ENCODE measurements at places on chromosomes 1 and 21.

- DNase-seq: no peak
Measured at GRCh38 chr1:94230920-94231319, 6.5 kb downstream of the ARHGAP29 start.

GRCh38 chr1:17259233-17259873, 10.5 kb downstream of the PADI3 start:
- no peak for DNase-seq

DNA sequence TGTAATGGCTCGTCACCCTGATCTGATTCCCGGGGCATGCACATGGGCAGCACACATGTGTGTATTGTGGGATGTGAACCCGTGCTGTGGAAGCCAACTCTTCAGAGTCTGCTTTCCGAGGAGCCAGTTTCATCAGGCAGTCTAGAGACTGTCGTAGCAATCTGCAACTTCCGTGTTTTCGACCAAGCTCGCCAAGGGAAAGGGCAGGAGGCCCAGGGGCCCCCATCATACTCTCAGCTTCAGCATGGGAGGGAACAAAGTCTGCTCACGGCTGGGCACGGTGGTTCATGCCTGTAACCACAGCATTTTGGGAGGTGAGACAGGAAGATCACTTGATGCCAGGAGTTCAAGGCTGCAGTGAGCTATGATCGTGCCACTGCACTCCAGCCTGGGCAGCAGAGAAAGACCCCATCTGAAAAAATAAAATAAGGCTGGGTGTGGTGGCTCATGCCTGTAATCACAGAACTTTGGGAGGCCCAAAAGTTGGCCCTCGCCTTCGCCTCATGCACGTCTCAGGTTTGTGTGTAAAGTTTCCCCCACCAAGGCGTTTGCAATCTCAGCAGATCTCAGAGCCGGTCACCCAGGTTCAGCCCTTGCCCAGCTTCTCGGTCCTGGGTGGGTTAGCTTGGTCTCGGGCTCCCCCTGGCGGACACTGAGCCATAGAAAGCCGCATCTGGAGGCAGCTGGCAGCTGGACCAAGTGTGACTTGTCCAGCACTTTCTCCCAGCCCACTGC, 48.5 kb upstream of the SLC25A33 start:
- DNase-seq: peak; percentile 3

DNA sequence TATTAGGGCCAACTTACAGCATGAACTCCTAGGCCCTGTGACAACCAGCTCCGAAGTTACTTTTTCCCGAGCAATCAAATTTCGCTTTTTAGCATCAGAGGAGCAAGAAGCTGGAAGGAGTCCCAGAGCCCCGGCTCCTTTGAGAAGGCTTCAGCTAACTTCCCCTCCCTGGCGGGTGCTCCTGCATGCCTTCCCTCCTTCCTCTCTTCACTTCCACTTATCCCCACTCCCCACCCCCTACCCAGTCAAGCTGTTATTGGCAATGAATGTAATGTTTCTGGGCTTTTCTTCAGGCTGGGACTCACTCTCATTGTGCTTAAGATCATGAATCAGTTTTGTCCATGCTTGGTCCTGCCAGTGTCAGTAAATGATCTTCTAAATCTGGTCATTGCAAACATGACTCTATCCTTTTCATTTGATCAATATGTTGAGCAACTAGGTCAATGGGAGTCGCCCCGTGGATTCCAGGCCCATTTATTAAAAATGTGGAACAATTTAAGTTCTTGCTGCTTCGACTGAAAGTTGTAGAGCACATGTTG, 94.5 kb upstream of the TSPAN2 start:
- no peak for DNase-seq

- no peak for DNase-seq
Measured at GRCh38 chr21:38982096-38982495, 176.4 kb downstream of the ETS2 start.

DNA sequence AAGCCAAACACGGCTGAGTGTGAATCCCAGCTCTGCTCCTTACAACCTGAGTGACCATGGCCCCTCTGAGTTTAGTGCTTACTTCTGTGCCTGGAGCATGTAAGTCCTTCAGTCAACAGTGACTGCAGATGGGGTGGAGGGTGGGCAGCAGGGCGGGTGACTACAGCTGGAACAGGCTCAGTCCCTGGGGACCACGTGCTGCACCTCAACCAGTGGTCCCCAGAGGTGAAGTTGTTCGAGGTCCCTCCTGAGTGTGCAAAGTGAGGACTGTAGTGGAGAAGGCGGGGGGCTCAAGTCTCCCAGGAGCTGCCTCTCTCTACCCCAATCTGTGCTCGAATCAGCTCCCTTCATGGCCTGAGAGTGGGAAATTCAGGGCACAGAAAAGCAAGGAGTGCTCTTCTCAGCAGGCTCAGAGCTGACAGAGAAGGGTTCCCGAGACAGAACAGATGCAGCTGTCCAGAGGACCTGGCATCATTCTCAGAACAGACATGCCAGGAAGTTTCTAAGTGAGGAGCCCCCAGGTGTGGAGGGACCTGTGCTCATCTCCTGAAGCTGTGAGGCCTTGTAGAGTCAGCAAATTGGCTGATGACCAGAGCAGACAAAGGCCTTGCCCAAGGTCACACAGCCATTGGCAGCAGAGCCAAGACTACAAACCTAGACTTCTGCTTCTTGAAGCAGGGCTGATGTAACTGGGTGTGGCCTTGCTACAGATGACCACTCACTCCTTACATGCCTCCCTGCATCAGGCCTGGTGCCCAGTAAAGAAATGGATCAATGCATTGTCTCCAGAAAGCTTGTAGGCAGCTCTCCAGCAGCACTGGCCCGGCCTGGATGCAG, 61.7 kb upstream of the EDN2 start:
- no peak for DNase-seq

DNA sequence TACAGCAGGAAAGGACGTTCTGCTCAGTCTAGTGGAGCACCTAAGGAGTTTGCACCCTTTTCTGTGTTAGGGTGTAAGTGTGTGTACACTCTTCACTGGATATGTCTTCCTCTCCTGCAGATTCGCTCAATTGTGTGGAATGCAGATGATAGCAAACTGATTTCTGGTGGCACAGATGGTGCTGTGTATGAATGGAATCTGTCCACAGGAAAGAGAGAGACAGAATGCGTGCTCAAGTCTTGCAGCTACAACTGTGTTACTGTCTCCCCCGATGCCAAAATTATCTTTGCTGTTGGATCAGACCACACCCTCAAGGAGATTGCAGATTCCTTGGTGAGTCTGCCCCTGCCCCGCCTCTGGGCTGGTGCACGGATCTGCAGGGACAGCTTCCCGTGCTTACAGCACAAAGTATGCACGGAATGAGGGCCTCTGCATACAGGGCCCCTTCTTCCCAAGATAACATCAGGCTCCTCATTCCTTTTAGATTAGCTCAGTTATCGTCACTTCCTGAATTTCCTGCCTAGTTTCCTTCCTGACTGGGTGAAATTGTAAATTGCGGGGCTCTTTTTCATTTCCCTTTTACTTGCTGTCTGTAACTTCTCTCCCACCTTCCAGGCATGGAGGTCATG, 34.6 kb downstream of the CFAP57 start:
- DNase-seq: peak; percentile 98

DNA sequence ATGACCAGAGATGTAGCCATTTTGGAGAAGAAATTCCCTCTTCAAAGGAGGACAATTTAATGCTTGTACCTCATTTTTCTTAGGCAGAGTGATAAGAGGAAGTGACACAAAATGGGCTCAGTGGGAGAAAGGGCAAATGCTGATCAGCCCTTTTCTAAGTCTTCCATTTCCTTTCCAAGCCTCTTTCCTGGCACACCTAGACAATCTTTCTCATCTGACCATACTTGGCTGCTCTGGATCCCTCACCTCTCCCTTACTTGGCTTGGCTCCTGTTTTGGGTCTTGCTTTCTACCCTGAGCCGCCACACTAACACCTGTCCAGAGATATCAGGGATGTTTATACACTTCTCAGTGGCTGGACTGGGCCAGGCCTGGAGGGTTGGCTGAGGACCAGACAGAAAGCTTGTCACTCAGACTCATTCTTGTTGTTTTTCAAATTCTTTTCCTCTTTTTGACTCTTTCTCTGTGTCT, 13.1 kb downstream of the TXNIP start:
- DNase-seq: no peak

DNA sequence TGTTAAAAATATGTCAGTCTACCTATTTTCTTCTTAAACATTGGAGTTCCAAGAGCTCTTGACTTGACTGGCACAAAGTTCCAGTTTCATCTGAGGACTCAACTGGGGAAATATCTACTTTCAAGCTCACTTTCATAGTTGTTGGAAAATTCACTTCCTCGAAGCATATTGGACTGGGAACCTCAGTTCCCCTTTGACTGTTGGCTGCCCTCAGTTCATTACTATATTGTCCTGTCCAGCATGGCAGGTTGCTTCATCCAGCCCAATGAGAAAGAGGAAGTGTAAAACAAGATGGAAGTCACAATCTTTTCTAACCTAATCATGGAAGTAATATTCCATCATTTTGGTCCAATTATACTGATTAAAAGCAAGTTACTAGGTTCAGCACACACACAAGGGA, 54.3 kb downstream of the ZNF697 start:
- DNase-seq: no peak

GRCh38 chr1:10802944-10803715, 6.7 kb upstream of the CASZ1 start:
- DNase-seq: no peak

- DNase-seq: no peak
Measured at GRCh38 chr1:31669786-31670592, 25.3 kb upstream of the PEF1 start.

GRCh38 chr1:98668733-98669132, 7.2 kb downstream of the SNX7 start:
- no peak for DNase-seq

- DNase-seq: peak; percentile 72
Measured at GRCh38 chr21:16117851-16118590, 388.2 kb downstream of the USP25 start.

DNA sequence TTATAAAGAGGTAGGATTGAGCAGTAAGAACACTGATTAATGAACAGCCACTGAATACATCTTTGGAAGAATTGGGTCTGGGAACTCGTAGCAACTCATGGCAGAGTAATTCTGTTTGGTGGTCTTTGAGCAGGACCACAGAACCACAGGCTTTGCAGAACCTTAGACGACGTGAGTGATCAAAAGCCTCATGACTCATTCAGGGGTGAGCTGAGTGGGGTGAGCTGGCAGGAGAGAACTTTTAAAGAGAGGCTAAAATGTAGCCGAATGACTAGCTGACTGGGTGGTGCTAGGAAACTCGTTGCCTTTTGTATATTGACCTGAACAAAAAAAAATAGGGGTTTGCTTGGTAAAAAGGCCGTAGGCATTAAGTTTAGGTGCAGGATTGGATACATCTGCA, 313.8 kb downstream of the TGFB2 start:
- DNase-seq: no peak

GRCh38 chr21:15841856-15842564, 112.2 kb downstream of the USP25 start:
- DNase-seq: peak; percentile 70

GRCh38 chr21:24302400-24302799, 1304.9 kb downstream of the MRPL39 start:
- DNase-seq: no peak
